ENCODE measurements at places on chromosomes 11 and 22. TPM values are rescaled to one million over a fixed set of nuclear protein-coding genes. Genes with fewer than 3 reads are reported as not detected.

Gene SYT12
- not detected for total RNA-seq

Gene INSC
- total RNA-seq = 0.81 TPM

DNA sequence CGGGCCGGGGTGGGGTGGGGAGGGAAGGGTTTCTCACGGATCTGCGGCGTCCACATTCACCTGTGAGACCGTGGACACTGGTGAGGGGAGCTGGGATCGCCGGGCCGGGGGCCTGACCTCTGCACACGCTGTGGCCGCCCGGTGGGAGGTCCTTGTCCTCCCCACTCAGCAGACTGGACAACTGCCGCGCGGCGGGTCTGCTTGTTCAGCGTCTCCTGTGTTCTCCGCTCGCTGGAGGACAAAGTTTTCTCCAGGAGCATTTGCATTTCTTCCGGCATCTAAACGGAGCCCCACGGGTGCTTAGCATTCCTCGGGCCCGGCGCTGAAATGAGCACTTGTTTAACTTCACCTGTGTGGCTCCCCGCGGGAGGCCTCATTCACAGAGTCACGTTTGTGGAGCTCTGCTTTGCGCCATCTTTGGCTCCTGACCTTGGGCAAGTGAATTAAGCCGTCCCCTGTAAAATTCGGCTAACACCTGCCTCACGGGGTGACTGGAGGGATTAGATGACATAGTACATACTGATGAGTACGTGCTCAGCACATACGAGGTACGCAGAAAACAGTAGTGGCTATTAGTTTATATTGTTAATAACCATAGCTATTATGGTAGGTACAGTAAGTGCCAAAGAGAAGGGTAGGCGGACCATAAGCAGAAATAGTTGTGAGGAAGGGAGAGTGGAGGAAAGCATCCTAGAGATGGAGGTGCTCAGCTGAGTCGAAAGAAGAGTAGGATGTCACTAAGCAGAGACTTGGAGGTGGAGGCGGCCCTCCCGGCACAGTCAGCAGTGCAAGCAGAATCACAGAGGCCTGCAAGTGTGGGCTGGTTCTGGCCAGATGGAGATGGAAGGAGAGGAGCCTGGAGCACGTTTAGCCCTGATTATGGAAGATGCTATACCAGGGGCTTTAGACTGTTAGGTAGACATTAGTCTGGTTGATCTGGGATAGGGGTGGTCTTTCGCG lies 885 bp downstream of the TRMU start:
- DNase-seq = peak; percentile 10

- peak; percentile 86 for DNase-seq
Measured at GRCh38 chr11:116861539-116861938, 24.1 kb upstream of the APOA1 start.

DNA sequence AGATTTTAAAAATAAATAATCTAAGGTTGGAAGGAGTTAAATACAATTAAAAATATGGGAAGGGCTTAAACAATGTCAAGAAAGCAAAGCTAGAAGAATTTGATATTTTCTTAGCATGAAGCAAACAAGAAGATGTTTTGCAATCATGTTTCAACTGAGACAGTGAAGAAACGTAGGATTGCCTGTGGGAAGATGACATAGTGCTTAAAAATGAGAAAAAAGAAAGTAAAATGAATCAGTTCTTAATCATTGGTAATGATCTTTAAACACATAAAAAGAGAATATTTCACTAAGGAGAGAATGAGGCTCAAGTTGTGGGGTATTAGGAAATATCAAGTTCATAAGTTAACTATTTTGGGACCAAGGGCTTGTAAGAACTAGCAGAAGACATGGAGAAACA lies 855.0 kb downstream of the METTL15 start:
- peak; percentile 53 for DNase-seq

DNA sequence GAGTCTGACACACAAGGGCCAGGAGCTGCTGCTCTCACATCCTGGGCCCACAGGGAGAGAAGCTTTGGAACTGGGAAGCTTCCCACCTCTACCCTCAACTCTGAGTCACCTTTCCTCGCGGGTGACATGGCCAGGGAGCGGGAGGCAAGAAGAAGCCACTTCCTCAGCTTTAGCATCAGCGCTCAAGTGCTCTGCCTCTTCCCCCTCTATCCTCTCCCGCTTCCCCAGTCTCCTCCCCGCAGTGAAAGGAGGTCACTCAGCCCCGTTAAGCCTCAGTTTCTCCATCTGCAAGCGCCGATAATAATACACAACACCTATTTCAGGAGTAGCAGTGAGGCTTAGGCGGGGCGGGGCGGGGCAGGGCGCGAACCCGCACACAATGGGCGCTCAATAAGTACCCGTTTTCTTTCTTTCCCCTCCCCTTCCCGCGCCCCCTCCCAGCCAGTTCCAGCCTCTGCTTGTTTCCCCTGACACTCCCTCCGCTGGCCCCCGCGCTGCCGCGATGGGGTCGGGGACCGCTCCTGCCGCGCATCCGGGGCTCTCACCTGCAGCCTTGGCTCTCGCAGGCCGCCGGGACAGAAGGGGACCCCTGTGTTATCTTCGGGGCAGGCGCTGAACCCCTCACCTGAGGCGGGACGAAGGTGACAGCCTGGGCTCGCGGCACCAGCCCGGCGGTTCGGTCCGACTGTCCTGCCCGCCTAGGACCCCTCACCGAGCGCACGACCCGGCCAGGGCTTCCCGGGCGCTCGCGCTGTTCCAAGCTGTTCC lies 892 bp downstream of the GDPD5 start:
- no peak for DNase-seq

DNA sequence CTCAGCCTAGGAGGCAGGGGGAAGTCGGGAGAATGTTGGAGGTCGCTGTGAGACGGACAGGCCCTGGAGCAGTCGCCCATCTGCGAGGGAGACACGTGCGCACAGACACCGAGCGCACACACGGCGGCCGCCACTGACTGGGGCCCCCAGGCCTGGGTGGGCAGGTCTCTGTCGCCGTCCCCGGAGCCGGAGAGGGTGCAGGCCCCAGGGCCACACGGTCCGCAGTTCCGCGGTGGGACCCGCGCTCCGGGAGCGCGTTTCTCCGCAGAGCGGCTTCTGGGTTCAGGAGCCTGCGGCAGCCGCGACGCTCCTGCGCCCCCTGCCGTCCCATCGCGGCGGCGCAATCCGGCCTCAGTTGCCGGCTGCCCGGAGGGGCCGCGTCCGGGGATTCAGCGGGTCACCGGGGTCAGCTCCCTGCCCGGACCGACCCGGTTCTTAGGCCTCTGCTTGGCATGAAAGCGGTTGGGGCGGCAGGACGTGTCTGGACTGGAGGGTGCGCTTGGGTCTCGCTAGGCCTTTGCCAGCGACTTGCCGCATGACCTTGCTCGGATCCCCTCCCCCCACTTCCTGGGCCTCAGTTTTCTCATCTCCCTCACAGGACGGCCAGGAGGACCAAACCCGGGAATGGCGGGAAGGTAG lies 31.2 kb downstream of the PDE2A start:
- peak; percentile 44 for DNase-seq

DNA sequence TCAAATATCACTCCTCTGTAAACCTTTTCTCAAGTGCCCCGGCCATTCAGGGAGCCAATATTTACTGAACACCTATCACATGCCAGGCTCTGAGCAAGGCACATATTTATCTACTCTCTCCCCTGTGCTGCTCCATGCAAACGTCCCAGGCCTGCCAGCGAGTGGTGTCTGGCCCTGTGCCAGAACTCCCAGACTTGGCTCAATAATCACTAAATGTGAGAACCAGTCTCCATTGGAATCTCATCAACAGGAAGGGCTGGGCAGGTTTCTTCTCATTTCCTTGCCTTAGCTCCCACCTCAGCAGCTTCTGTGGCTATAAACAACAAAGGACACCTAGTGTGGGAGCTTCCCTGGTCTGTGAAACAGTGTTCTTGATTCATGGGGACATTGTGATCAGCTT lies 21.7 kb downstream of the RASSF10 start:
- no peak for DNase-seq

DNA sequence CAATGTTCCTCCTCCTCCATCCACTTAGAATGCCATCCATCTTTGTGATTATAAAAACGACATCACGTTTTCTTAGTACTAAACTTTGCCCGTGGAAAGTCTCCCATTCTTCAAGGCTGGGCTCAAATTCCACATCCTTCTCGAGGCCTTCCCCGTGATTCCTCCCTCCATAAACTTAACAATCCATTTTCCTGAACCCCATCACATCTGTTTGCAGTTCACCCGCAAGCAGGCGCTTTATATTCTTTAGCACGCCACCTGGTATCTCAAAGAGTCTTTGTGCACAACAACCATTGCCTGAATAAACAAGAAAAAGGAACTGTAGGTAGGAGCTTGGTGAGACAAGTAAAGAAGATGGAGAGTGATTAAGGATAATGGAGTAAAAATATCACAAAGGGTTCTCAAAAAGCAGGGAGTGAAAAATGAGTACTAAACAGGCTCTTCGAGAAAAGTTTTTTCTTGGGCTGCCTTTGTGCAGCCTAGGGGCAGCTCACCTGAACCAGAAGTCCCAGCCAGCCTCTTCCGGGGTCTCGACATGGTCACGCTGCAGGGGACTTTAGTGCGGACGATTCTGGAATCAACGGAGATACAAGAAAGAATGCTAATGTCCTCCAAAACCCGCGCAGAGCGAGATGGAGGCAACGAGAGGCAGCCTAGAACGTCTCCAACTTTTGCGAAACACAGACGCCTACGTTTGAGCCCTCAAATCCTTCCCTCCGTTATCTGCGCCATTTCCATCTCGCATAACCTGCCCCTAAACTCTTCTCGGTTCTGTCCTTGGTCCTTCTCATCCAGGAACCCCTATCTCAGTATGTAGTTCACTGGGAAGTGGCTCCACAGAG lies 585 bp downstream of the THYN1 start:
- no peak for DNase-seq

- DNase-seq = no peak
Measured at GRCh38 chr11:134391656-134392055, 20.4 kb downstream of the B3GAT1 start.

DNA sequence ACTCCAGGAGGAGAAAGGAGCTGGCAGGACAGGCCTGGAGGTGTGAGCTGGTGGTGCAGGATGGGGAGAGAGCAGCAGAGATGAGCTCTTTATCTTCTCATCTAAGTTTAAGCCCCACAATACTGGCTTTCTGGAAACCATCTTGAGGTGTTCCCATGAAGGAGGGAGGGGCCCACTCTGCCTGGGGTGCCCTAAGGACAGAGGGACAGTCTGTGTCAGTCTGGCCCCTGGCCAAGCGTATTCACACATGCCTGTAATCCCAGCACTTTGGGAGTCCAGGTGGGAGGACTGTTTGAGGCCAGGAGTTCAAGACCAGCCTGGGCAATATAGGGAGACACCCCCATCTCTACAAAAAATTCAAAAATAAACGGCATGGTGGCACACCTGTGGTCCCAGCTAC lies 8.9 kb downstream of the SERHL2 start:
- DNase-seq = no peak
